Thoracic aorta (tissue), 2 donors: ENCODE measurements at places on chromosomes 16 and 17.

GRCh38 chr16:57821149-57821971, 19.1 kb upstream of the KIFC3 start:
- no peak for DNase-seq

DNA sequence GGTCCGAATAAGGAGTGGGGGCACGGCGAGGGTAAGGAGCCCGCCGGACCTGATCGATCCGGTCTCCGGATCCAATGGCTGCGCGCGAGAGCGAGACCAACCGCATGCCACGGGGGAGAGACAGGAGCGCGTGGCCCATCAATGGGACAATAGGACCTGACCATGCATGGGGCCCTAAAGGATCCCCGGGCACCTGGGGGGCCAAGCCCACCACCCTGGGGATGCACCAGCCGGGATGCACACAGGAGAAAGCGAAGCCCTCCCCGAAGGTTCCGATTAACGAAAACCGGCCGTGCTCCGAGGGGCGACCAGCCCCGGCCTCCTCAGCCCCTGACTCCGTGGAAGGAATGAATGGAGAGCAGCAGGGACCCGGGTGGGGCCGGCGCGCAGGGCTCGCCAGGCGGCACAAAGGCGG, 525 bp downstream of the JPT1 start:
- no peak for DNase-seq

- DNase-seq = no peak
Measured at GRCh38 chr17:50585346-50585745, 24.8 kb downstream of the CACNA1G start.

- no peak for DNase-seq
Measured at GRCh38 chr16:23302045-23302956, at the start of gene SCNN1B. Gene SCNN1B, plus strand, starts transcription at chr16:23302302. Its CDS starts 46,298 bp downstream, at chr16:23348600.

DNA sequence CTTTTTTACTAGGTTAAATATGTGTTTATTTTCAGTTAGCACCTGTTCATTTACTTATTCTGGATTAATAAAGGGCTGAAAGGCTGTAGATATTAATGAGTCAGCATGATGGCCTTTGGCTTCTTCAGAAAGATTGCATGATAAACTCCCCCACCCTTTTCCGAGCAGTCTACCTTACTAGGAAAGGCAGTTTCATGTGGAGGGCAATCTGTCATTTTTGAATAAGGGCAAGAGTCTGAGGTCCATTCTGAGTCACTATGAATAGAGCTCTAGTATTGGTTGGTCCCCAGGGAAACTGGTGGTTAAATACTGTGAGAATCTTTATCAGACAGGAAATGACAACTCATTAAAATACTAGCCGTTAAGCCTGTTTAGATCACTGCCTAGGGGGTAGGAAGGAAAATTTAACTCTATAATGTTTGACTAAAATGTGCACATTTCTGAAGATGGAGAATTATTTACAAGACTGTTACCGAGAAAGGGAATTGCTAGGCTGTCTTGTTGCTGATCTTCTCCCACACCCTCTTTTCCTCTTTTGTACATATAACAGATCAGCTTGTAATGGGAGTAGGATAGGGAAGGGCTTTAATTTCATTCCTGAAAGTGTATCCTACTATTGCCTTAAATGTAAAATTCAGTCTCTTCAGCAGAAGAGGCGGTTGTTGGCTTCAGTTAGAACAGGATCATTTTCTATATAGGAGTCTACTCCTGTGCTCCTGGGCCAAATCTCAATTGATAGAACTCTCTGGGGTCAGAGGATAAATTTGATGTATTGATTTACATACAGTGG, 63.3 kb downstream of the TUBD1 start:
- DNase-seq = no peak

- peak; percentile 54 for DNase-seq
Measured at GRCh38 chr16:68287276-68288251, 23.2 kb downstream of the SLC7A6OS start.

DNA sequence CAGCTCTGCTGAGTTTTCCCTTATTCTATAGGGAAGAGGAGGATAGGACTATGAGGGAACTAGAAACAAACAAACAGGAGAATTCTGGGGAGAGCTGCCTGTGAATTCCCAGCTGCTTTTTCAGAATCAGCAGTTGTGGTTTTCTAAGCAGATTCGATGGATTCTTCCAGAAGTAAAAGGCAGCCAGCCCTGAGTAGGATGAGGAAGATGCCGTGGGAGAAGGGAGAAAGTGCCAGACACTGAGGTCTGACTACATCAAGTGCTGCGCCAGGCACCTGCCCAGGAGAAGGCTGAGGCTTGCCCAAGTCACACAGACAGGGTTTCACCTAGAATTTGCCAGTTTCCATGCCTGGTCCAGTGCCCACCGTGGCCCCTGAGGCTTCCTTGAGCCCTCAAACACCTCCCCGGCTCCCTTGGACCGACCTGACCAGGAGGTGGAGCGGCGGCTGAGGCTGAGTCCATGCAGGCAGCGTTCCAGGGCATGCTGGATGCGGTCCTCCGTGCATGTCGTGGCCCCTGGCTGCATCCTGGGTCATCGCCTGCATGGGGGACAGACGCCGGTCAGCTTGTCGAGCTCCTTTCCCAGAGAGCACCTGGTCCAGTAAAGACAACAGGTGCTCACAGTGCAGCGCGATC, 43.6 kb upstream of the PIK3R6 start:
- no peak for DNase-seq

- DNase-seq = no peak
Measured at GRCh38 chr17:64200080-64201032, 62.7 kb downstream of the TEX2 start.

DNA sequence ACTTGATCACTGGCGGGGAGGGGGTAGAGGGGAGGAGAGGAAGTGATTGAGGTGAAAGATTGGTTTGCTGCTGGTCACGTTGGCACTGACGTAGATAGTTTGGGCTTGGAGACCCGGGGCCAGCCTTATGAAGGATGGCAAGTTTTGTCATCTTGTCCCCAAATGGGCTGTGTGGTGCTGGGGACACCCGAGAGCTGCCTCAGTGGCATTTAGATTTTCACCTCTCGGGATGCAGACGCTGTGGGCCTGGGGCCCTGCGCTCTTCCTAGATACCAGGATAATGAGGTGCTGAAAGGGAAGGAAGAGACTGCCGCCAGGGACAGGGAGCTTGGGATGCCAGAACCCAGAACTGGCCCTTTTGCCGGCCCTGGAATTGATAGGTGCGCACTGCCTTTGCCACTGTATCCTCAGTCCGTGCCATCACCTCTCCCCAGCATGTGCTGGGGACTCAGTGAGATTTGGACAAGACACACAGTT, 1.4 kb upstream of the SOCS3 start:
- DNase-seq = no peak

GRCh38 chr17:29150161-29150560, 30.0 kb downstream of the MYO18A start:
- no peak for DNase-seq

GRCh38 chr17:16293931-16294330, 59.3 kb downstream of the CENPV start:
- DNase-seq = no peak

DNA sequence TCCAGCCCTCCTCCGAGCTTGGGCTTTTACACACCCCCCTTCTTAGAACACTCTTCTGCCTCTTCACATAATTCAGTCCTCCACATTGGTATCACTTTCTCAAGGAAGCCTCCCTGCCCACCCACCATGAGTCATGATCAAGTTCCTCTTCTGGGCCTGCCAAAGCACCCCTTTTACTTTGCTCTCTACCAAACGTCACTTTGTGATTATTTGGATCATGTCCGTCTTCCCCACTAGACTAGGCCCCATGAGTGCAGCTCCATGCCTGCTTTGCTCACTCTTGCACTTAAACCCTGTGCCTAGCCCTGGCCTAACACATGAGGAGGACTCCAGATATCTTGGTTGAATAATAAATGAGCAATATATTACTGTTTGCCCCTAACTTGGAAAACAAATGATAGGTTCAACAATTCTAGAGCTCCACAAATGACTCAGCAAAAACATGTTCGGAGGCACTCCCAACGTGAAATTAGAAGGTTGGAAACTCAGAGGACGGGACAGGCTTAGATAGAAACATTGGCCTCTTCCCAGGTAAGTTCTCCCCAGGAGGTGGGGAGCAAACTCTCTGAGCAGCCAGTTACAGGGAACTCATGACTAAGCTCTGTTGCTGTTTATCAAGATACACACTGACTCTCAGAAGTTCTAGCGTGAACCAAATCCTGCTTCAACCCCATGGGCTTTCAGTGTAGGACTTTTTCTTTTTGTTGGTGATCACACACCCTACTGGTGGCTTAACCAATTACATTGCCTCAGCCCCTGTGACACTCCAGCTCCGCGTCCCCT, 28.3 kb downstream of the G6PC1 start:
- peak; percentile 6 for DNase-seq

GRCh38 chr16:48350736-48351135, 34.5 kb downstream of the SIAH1 start:
- DNase-seq = no peak

GRCh38 chr17:7383742-7384488, 3.0 kb downstream of the TNK1 start:
- no peak for DNase-seq

- no peak for DNase-seq
Measured at GRCh38 chr17:51618476-51618875, 358.1 kb downstream of the UTP18 start.

DNA sequence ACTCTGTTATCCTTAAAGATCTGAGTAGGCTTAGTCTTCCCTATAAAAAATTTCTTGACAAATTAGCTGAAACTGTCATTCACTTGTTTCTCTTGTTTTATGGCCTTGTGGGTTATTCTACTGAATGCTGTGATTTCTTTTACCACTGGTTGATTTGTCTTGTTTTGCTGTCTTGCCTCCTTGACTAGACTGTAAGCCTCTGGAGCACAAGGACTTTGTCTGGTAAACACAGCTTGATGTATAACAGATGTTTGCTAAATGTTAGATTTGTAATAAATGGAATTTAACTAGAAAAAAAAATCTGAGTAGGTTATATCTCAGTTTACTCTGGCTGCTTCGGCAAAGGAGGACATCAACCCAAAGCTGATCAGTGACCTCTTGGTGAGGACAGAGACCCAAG, 21.6 kb downstream of the VAC14 start:
- no peak for DNase-seq

DNA sequence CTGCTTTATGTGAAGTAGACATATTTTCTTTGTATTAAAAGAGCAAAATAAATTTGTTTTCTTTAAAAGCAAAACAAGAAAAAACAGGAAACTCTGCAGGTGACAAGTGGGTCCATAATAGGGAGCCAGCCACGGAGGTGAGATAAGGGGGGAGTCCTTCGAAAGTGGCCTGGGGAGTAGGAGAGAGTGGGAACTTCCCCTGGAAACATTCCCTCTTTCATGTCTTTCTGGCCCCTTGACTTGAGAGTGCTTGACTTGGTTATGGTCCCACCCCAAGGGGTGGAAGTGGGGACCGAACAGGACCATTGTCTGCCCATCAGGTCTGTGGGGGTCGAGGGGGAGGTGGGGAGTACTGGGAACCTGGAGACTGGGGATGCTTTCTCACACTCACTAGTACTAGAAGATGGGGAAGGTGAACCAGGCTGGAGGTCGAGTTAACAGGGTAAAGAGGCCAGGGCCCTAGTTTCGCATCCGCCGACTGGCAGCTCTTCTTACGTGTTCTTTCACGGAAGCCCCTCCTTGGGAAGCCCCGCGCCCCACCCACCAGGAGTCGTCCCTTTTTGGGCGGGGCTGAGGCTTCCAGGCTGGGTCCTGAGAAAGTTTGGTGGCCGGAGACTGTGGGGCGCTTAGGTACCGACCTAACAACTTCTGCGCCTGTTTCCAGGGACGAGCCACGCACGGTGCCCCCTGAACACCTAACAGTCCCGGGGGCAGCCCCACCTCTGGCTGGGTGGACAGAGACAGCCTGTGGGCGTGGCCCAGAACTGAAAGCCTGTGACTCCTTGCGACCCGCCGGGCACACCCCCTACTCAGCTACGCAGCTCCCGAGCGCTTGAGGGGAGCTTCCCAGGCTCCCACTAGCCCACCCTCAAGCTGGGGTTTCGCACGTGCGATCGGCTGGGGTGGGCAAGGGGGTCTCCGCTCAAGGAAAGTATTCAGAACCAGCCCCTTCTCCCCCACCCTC, 790 bp downstream of the TRADD start:
- no peak for DNase-seq

DNA sequence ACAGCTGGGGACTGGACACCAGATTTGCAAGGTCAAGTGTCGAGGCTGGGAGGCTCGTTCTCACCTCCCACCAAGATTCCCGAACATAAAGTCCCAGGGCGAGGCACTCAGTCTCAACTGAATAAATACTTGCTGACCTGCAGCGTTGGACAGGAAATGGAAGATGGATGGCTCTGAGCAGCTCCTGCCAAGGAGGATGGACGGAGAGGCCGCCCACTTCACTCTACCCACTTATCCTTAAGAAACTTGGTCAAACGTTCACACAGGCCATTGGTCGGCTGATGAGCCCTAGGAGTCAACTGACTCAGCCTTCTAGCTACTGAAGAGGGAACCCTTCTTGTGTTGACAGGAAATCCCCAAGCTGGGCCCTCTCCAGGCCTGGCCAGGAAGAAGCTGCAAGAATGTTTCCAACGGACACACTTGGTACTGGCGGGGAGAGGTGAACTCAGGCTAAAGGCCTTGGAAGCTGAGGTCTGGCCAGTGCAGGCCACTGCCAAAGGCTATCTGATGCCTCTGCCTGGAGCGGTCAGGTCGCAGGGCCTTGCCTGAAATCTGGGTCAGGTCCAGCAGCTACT, 50.0 kb downstream of the VAC14 start:
- peak; percentile 51 for DNase-seq
